ENCODE measurements at places on chromosomes 12 and 14.

GRCh38 chr12:122830517-122831214 is 4.6 kb upstream of the HIP1R start:
- DNase-seq: no peak

- no peak for DNase-seq
Measured at GRCh38 chr12:51361161-51362016, 14.9 kb upstream of the CELA1 start.

DNA sequence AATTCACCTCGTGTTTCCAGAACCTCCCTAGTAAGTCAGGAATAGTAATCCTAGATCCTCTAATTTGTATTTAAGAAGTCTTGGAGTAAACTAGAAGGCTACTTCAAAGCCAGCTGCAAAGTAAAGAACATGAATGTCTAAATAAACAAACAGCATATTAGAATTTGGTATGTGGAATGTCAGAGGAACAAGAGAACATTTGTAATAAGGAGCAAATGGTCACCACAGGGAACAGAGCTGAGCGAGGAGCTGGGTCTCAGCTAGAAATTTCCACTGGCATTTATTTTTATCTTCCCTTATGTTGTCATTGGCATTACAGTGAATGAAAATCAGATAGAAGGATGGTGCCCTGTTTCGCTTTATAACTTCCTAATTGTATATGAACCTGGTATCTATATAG is 50.2 kb downstream of the FRMD6 start:
- DNase-seq: no peak

DNA sequence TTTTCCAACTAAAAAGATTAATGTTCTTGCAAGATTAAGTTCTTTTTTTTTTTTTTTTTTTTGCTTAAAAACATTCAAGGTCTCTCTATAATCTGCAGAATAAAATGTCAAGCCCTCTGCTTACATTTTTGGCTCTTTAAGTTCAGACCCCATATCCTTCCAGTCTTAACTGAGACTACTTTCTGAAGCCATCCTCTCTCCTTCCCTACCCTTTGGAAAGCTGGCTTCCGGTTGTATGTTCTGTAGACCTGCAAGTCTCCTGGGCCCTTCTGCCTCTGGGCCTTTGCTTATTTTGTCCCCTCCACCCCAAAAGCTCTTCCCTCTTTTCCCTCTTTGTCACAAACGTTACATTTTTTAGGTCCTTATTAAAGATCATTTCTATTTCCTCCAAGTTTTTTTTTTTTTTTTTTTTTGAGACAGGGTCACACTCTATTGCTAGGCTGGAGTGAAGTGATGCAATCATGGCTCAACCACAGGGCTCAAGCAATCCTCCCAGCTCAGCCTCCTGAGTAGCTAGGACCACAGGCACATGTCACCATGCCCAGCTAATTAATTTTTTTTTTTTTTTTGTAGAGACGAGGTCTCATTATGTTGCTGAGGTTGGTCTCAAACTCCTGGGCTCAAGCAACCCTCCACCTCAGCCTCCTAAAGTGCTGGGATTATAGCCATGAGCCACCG is 46.5 kb downstream of the PTPRB start:
- no peak for DNase-seq

DNA sequence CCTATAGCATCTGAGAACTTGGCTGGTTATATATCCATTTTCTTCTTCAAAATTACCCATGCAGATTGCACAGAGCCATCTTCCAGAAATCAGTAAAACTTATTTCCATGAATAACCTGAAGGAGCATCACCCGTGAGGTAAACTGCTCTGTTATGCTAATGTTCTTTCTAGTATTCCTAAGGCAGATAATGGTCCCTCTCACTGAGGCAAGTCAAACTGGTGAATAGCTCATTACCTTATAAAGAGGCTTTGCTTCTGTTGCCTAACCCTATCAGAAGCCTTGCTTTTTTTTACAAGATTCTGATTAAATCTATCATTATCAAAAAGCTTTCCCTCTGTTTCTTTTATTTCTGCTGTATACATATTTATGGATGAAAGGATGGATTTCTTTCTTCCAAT is 307.6 kb upstream of the FLRT2 start:
- no peak for DNase-seq

DNA sequence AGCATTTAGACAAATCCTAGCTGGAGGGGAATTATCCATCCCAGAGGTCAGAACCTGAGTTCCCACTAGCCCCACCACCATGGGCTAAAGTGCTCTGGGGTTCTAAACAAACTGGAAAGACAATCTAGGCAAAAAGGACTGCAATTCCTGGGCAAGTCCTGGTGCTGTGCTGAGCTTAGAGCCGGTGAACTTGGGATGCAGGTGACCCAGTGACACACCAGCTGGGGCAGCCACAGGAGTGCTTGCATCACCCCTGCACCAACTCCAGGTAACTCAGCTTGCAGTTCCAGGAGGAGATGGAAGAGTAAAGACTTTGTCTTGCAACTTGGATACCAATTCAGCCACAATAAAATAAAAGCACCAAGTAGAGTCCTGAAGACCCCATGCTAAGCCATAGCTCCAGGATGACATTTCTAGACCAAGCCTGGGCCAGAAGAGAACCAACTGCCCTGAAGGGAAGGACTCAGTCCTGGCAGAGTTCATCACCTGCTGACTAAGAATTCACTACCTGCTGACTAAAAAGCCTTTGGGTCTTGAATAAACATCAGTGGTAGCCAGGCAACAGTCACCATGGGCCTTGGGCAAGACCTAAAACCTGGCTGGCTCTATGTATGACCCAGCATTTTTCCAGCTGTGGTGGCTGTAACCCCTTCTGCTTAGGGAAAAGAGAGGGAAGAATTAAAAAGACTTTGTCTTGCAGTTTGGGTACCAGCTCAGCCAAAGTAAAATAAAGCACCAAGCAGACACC is 223.4 kb upstream of the DIO2 start:
- no peak for DNase-seq

DNA sequence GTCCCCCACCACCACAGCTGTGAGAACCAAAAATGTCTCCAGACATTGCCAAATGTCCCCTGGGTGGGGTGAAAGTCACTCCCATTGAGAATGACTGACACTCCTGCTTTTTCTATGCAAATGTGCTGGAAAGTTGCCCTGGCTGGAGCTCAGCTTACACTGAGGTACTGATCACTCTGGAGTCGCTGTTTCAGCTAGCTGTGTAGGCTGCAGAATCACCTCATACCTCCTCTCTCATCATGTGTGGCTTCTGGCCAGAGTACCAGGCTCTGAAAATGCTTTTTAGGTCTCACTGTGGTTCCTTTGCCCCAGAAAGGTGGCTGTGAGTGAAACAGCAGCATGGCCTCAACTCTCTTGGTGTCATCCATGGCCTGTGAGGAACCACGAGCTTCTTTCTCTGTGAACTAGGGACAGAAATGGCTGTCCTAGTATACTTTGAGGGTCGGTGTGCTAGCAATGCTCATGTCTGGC is 414.4 kb downstream of the DPF3 start:
- DNase-seq: no peak

- DNase-seq: peak; percentile 60
Measured at GRCh38 chr14:76870166-76870565, 44.0 kb downstream of the LRRC74A start.

DNA sequence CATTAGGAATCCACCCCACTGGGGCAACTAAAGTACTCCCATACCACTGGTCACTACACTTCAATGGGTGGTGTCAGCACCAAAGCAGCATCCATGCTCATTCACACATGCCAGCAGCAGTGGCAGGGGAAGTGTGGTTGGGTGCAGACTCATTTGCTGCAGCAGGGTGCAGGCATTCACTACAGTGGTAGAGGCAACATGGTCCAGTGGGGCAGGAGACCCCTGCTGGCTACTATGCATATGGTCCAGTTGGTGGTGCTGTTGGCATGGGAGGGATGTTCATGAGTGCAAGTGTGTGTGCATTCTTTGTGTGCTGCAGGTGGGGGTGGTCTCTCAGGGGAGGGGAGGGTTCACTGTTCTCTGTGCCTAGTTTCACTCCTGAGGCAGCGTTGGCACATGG is 908.4 kb upstream of the NOVA1 start:
- DNase-seq: no peak

- no peak for DNase-seq
Measured at GRCh38 chr14:51534610-51535011, 117.1 kb upstream of the FRMD6 start.

DNA sequence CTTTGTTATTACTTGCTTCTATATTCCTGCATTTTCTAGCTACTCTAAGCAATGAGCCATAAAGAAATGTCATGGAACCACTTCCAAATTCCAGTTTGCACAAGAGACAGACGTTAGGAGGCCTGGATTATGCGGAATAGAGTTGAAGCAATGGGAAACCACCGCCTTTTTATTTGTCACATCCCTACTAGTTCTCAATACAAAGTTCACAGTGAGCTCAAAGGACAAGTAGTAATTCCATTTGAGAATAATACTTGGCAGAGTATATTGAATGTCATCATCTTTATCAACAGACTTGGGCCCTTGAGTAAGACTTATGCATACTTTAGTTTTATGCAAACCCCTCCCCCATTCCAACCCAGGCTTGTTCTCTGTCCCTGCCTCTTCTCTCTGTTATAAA is 3.7 kb upstream of the SLC15A5 start:
- DNase-seq: no peak

- no peak for DNase-seq
Measured at GRCh38 chr12:11963841-11964471, 106.8 kb upstream of the BCL2L14 start.

DNA sequence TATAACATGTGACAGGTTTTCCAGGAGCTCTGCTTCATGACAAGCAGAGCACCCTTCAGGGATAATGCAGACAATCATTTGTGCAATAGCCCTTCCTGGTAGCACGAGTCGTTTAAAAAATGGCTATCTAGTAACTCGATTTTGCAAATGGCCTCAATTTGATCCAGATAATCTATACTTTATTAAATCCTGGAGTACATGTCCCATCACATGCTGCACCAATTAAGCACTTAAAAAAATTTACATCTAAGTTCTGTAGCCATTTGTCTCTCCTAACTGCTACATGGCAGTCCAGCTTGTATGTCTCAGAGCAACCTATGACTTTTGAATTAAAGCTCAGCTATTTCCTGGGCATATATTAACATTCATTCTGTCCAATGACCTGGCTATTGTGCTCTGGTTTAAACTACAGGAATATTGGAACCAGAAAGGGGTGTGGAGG is 79.8 kb downstream of the TTC8 start:
- DNase-seq: no peak

DNA sequence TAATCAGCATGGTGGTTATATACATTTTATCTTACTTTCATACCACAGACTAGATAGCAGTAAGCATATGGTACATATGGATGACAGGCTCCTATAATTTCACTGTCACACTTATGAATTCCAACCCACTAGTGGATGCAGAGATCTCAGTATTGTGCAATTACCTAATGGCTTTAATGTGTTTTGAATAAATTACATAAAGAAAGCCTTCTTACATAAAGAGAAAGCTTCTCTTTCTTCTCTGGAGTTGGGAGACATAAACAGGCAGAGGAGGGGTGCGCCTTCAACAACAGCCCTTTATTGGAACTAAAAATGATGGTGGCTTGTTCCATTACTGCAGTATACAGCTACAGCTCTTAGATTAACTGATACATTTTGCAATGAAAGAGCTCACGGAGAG is 52.6 kb downstream of the SAV1 start:
- no peak for DNase-seq

- DNase-seq: no peak
Measured at GRCh38 chr12:51190820-51191219, 17.9 kb upstream of the TFCP2 start.

GRCh38 chr12:87815771-87816585 is 213.2 kb downstream of the C12orf50 start:
- DNase-seq: no peak

GRCh38 chr12:57105011-57105753 is 6.0 kb downstream of the STAT6 start:
- DNase-seq: no peak

- DNase-seq: no peak
Measured at GRCh38 chr12:96112733-96113132, 77.3 kb upstream of the LTA4H start.

DNA sequence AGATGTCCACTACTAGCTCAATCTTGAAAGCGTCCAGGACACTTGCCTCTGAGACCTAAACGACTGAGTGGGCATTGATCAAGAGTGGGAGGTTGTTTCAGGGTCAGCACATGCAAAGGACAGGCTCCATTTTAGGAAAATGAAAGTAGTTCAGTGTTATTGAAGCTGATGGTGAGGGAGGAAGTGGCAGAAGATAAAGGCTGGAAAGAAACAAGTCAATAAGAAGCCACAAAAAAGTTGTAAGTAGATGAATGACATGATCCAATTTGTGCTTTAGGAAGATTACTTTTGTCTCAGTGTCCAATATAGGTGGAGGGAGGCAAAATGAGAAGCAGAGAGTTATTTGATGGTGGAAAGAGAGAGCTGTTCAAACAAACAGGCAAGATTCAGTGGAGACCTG is 22.0 kb downstream of the GPR65 start:
- no peak for DNase-seq
